ENCODE measurements at places on chromosomes 6 and 20. TPM values are rescaled to one million over a fixed set of nuclear protein-coding genes. Genes with fewer than 3 reads are reported as not detected.

DNA sequence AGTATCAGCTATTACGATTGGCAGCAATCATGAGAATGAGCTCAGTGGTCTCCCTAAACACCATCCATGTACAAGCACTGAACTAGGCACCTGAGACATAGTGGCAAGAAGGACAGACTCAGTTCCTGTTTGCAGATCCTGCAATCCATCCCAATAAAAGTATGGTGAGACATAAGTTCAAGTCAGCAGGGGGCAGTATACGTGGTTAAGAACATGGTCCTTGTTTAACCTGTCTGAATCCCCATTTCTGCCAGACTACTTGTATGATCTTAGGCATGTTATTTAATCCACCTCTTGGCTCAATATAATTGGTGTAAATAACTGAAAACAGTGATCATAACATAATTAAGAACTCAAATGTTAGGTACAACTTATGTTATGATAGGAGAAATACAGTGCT is 33.2 kb upstream of the PNISR start:
- DNase-seq: no peak

DNA sequence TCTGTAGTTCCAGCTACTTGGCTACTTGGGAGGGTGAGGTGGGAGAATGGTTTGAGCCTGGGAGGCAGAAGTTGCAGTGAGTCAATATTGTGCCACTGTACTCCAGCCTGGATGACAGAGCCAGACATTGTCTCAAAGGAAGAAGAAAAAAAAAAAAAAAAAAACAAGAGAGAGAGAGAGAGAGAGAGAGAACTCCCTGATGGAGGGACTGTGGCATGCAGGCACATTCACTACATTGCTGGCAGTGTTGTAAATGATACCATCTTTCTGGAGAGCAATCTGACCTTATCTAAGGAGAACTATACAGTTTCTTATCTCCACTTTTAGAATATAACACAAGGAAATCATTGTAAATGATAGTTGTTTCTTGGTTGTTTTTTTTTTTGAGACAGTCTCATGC is 85.1 kb downstream of the MDN1 start:
- no peak for DNase-seq

DNA sequence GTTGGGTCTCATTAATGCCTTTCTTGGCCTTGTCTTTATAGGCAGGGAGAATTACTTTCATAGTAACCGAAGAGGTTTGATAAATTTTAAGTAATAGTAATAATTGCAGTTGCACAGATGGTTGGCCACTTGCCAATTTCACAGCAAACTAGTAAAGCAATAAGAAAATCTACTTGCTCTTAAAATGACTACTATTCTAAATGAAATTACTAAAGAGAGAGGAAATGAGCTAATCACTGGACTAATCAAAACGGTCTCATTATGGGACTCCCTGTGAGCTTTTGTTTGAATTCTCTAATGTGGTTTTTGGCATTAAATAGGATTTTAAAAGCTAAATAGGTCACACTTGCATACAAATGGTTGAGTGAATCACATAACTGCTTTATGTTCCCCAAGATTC is 227.4 kb upstream of the PLN start:
- DNase-seq: peak; percentile 15

- DNase-seq: no peak
These were observed 54.8 kb downstream of the CEP43 start for GRCh38 chr6:167053895-167054530.

GRCh38 chr6:44078827-44079671 is 48.2 kb downstream of the MRPL14 start:
- peak; percentile 82 for DNase-seq

- DNase-seq: no peak
These were observed 22.9 kb downstream of the DHX35 start for GRCh38 chr20:38985060-38985459.

DNA sequence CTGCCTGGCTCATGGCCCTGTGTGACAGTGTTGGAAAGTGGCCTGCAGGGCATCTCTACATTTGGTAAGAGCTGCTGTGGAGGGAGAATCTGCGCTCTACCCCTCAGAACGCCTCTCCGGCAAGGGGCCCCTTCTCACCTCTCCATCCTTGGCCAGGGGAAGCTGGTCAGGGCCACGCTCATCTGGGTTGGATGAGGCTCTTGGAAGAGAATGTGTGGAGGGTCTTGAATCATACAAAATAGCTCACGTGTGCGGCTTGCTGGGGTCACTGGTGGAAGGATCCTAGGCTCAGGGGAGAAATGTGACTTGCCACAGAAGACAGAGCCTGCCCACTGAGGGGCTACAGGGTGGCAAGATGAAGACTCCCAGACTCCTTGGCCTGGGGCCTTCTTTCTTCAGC is 105.0 kb downstream of the SCML4 start:
- DNase-seq: no peak

GRCh38 chr20:60258255-60258863 is 300.1 kb downstream of the CDH26 start:
- DNase-seq: no peak

GRCh38 chr6:35238843-35239289 is 20.7 kb upstream of the ZNF76 start:
- no peak for DNase-seq

- no peak for DNase-seq
These were observed 89.2 kb upstream of the RNF217 start for GRCh38 chr6:124873066-124873410.

DNA sequence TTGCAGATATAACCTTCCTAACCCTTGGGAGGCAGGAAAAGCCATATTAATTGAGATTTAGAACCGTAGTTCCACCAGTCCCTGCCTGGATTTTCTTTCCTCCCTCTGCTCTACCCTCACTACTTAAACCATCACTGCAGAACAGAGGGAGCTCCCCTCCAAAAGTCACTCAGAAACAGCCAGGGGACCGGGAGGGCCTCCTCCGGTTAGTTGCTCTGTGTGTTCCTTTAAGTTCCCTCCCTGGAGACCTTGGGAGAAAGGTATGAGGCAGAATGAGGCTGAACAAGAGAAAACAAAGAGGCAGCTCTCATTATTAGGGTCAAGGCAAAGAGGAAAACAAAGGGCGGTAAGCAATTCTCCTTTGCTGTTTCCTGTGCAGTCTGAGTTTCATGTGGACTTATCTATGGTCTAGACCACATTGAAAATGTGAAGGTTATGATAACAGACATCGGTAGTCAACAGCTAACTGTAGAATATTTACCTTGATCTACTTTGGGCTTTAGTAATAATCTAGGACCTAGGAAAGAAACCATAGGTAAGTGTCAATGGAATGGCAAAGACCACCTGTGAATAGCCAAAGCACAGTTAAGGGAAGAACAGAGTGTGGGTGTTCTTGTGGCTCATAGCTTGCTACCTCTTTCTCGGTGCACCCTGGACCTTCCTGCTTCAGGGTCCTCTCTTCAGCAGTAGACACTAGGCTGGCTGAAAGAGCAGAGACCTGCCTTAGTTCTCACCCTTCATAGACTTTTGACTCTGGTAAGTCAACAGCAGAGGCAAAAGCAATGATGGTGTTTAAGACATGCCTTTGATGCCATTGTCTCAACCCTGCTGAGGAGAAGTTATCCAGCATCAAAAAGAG is 250.9 kb upstream of the CITED2 start:
- DNase-seq: no peak

- no peak for DNase-seq
These were observed 13.8 kb downstream of the TMX4 start for GRCh38 chr20:8005575-8006366.

DNA sequence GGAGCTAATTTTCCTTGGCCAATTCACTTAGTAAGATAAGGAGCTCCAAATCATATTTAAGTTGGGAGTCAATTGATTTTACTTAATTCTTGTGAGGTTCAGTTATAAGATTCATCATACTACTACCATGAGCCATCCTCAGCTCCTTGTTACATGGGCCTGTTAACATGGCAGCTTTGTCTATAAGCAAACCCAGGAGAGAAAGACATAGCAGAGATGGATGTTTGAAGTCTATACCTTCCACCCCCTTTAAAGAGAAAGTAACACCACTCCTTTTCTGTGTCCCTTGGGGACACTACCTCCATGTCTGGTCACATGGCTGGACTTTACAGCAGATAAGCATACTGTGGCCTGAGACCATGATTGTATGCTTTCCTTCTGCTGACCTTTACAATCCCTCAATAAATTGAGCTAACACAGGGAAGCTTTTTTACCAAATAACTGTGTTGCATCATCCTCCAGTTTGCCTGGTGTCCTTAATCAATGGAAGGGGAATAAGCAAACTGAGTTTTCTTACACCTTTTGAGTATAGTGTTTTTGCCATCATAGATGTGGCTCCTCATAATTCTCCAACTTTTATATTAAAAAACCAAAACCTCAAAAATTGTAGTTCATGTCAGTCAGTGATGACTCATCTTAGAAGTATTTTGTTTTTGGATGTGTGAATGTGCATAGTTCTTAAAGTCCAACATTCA is 9.8 kb upstream of the ZNFX1 start:
- DNase-seq: no peak

DNA sequence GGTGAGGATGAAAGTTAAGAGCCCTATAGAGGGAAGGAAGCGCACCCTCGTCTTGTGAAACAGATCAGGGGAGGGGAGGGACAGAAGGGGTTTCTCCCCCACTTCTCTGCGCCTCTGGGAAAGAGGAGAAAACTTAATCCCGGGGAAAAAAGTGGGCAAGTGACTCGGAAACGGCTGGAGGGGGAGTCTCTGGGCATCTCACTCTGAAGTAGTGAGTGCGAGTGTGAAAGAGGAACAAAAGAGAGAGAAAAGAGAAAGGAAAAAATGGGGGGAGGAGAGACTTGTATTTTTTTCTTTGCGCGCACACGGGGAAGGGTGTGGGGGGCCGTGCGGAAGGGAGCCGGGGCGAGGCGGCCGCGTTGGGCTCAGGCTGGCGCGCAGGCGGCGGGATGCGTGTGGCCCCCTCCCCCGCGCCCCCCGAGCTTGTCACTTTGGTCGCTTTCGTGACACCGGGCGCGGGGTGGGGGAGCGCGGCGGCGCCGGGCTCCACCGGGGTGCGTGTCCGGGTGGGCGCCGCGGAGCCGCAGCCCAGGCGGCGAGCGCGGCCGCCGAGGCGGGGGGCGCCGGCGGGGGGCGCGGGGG is 454 bp downstream of the L3MBTL3 start:
- DNase-seq: no peak

GRCh38 chr6:43759136-43759906 is 10.7 kb upstream of the VEGFA start:
- DNase-seq: no peak

DNA sequence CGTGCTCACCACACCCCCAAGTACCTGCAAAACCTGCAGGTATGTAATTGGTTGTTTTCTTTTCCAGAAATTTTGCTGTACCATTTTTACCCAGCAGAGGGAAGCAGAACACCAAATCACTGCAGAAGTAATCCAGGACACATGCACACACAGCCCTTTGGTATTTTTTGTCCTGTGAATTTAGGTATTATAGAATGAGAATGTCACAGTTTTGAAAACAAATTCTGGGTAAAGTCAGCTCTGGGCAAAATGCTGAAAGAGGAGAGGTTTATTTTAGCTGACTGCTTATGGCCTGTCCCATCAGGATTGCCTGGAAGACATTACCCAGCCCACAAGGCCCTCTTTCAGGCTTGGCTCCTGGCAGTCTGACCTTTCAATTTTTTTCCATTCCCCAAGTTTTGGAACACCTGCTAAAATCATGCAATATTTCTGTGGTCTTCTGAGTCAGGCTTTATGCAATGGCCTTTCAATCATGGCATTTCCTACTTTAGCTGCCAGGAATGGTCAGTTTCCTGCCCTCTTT is 3.5 kb upstream of the EFHC1 start:
- DNase-seq: peak; percentile 68

DNA sequence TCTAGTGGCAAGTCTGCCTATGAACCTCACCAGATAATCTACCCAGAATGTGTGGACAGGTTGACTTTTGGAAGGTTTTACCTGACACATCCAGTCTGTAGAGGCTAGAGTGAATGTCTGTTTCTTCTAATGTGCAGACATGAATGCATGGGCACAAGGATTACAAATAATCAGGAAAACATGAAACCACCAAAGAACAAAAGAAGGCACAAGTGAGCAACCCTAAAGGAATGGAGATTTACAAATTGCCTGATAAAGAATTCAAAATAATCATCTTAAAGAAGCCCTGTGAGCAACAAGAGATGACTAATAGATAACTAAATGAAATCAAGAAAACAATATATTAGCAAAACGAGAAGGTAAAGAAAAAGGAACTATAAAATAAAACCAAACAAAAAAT is 876.1 kb upstream of the ADGRB3 start:
- no peak for DNase-seq

DNA sequence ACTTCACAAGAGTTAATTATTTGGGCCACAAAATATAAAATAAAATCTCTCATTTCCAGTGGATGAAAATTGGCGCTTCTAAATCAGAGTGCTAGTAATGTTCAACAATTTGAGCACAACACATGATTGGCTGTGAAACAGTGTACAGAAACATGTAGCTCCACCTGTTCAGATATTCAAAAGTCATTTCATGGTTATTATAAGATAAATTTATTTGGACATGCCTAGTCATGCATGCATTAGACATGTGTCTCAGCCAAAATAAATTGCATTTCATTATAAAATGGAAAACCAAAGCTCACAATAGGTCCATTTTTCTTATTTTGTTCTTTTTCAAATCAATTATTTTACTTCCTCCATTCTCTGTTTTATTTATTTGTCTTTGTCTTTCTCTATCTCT is 374.8 kb downstream of the LMBRD1 start:
- DNase-seq: no peak

DNA sequence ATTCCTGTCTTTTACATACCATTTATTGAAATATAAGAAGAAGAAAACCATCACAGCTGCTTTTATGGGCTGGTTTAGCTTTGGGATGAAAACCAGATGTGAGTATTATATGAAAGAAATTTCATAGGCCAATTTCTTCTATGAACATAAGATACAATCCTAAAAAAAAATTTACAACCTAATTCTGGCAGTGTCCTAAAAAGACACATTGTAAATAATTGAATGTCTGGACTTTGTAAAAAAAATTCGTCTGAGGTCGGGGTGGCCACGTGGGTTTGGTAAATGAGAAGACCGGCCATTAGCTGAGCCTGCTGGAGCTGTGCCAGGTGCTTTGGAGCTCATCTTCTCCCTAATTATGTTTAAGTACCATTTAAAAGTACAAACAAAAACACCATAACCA is 26.8 kb downstream of the DACT2 start:
- DNase-seq: peak; percentile 47

DNA sequence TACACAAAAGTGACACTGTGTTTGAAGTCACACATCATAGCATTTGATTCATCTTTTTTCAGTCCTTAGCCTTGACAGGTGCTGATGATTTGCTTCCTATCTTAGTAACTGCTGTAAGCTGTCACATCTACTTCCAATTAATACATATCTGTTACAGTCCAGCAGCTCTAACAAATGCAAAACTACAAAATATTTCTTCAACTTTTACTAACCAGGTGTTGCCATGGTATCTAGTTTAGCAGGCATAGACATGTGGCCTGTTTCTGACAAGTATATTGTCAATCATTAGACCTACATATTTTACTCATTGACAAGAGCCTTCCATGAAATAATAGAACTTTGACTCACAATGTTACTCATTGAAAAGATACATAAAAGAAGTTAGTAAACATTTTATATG is 1159.7 kb downstream of the GRIK2 start:
- DNase-seq: no peak

GRCh38 chr20:53922901-53923314 is 147.5 kb downstream of the BCAS1 start:
- no peak for DNase-seq

Gene C6orf15
- polyA plus RNA-seq: not detected

Gene NKX2-4
- polyA plus RNA-seq: not detected

Gene HIVEP2
- 37.5 TPM for polyA plus RNA-seq

Gene ENPP3
- polyA plus RNA-seq: 0.78 TPM

Gene ADGRB3
- 1.3 TPM for polyA plus RNA-seq

Gene GJE1
- polyA plus RNA-seq: not detected

Gene FBXL4
- 9.8 TPM for polyA plus RNA-seq

Gene SS18L1
- 13.5 TPM for polyA plus RNA-seq

Gene ERVFRD-1
- polyA plus RNA-seq: 0.49 TPM

Gene IL17F
- not detected for polyA plus RNA-seq

Gene SIRPD
- not detected for polyA plus RNA-seq

Gene ISM1
- 1.7 TPM for polyA plus RNA-seq
